ENCODE measurements at places on chromosomes 11 and 22.

- DNase-seq = no peak
These were observed 37.0 kb downstream of the GAB2 start for GRCh38 chr11:78380615-78381051.

GRCh38 chr11:67126986-67127385 lies 7.9 kb downstream of the KDM2A start:
- DNase-seq = no peak

DNA sequence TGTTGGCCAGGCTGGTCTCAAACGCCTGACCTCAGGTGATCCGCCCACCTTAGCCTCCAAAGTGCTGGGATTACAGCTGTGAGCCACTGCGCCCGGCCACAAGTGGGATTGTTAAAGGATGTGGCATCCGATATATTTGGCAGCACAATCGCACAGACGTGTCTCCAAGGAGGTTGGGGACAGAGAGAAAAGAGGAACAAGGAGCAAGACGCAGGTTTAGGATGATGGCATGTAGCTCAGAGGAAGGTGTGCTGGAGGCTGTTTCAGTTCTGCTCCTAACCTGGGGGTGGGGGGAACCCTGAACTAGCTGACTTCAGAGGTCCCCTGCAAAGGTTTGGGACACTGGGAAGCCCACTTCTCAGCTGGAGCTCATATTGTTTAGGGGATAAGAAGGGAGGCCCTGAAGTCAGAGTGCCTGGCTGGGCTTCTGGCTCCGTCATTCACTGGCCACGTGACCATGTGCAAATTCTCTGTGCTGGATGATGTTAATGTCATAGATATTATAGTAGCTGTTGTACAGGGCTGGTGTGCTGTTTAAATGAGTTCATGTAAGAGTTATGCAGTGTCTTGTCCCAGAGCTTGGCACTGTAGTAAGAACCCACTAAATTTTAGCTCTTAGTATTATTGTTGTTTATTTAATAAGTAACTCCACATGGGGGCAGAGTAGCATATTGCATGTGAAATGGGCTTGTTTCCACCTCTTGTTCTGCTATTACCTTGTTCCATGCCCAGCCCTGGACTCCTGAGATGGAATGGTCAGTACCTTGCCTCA lies 129.7 kb downstream of the ST3GAL4 start:
- DNase-seq = peak; percentile 54

- DNase-seq = no peak
These were observed 3.1 kb upstream of the IL10RA start for GRCh38 chr11:117983163-117983475.

DNA sequence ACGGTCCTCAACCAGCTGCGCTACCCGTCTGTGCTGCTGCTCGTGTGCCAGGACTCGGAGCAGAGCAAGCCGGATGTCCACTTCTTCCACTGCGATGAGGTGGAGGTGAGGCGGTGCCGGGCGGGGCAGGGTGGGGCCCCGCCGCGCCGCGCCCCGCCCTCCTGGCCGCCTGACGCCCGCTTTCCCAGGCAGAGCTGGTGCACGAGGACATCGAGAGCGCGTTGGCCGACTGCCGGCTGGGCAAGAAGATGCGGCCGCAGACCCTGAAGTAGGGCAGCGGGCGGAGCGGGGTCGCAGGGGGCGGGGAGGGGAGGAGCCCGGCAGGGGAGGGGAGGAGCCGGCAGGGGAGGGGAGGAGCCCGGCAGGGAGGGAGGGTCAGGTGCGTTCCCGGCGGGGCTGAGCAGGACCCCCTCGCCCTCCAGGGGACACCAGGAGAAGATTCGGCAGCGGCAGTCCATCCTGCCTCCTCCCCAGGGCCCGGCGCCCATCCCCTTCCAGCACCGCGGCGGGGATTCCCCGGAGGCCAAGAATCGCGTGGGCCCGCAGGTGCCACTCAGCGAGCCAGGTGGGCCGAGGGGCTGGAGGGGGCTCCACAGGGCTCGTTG lies 14.7 kb downstream of the EPS8L2 start:
- DNase-seq = peak; percentile 62

DNA sequence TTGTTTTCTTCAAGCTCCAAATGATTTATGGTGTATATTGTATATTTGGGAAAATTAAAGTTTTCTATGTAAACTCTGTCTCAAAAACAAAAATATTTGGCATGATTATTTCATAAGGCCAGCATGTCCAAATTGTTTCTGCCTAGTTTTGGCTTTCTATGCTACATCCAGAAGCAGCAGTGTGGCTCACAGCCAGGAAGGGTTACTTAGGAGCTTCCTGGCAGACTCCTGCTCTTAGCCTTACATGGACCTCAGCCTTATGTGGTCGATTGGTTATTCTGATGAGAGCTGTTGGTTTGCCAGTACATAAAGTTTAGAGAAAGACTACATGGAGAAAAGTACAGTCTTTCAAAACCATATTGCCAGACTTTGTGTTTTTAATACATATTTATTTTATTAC lies 297.7 kb upstream of the FAT3 start:
- no peak for DNase-seq

GRCh38 chr11:99015634-99016454 lies 4.9 kb upstream of the CNTN5 start:
- DNase-seq = peak; percentile 62

GRCh38 chr22:28207281-28208030 lies 288.4 kb upstream of the PITPNB start:
- DNase-seq = no peak

- DNase-seq = no peak
These were observed 35.1 kb downstream of the NRXN2 start for GRCh38 chr11:64687643-64688533.

GRCh38 chr22:21651521-21652009 lies 9.5 kb downstream of the SDF2L1 start:
- DNase-seq = no peak

DNA sequence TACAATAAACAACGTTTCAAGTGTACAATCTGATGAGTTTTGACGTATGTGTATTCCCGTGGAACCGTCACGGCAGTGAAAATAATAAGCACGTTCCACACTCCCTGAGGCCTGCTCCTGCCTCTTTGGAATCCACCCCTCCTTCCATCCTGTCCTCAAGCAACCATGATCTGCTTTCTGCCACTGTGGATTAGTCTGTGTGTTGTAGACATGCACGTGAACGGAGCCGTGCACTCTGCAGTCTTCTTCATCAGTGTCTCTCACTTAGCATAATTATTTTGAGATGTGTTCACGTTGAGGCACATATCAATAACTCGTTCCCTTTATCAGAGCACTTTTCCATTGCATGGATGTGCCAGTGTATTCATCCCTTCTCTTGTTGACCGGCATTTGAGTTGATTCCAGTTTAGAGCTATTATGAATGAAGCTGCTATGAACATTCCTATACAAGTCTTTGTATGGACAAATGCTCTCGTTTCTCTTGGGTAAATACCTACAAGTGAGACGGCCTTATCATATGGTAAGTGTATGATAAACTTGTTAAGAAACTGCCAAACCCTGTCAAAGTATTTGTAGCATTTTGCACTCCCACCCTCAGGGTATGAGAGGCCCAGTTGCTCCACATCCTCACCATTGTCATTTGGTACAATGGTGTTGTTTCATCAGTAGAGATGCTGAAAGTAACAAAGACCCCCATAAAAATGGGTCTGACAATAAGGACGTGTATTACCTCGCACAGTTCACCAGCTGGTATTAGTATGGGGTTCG lies 102.8 kb upstream of the CRYBB3 start:
- no peak for DNase-seq

- no peak for DNase-seq
These were observed 12.3 kb downstream of the TANGO2 start for GRCh38 chr22:20033045-20033706.

DNA sequence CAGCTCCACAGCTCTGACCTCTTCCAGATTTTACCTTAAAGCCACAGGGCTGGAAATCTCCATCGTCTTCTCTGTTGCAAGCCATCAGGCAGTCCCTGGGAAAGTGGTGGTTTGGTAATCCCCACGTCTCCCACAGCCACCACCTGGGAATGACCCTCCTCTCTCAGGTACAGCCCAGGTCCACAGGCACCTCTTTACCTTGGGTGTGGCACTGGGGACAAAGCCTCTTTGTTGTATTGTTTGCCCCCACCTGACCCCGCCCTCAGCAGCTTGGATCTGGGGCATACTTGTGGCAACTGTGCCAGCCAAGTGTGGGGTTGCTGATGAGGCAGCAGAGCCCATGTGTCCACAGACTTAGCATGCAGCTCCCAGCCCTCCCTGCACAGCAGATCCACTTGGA lies 77.6 kb downstream of the LRRC32 start:
- DNase-seq = no peak

DNA sequence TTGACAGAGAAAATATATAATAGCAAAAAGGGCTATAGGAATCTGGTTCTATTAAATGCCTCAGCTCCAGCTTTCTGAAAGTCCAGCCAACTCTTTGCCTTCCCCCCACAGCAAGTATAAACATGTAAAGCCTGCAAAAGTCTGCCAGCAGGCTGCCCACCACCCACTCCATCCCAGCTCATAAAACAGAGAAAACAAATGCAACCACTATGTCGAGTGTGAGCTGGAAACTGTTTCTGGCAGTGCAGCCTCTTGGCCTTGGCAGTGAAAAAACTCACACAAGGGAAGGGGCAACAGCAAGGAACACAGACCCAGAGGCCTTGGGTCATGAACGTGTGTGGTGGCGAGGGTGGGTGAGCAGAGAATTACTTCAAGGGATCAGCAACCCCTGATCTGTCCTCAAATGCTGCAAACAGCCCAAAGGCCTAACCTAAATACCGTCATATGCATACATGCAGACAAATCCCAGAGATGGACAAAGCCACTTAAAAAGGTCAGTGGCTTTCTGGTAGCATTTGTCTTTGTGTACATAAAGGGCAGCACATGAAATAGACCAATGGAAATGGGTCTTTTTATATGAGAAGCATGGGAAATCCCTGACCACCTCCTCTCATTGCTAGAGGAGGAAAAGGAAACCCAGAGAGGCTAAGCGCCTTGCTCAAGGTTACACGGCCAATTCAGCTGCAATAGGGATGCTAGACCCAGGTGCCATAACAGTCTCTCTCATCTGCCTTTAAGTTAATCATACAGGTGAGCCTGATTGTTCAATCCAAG lies 74.8 kb downstream of the NAT10 start:
- DNase-seq = no peak

- DNase-seq = no peak
These were observed 913.8 kb upstream of the CHORDC1 start for GRCh38 chr11:91136631-91137030.

GRCh38 chr11:67436459-67437081 lies 912 bp downstream of the PTPRCAP start:
- DNase-seq = no peak

DNA sequence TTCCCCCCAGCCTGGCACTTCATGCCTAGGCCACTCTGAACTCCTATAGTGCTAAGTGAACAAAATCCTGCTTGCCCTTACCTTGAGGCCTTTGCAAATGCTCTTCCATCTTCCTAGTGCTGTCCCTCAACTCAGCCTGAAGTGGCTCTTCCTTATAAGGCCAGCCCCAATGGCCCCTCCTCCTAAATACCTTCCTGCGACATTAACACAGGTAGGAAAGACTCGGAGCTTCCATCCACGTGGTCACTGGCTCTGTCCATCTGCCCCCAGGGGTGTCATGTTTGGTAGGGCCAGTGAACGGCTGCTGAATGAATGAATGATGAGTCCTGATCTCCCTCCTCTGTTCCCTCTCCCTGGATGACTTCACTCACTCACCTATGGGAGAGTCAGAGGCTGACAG lies 4.2 kb downstream of the PDE2A start:
- DNase-seq = peak; percentile 61

DNA sequence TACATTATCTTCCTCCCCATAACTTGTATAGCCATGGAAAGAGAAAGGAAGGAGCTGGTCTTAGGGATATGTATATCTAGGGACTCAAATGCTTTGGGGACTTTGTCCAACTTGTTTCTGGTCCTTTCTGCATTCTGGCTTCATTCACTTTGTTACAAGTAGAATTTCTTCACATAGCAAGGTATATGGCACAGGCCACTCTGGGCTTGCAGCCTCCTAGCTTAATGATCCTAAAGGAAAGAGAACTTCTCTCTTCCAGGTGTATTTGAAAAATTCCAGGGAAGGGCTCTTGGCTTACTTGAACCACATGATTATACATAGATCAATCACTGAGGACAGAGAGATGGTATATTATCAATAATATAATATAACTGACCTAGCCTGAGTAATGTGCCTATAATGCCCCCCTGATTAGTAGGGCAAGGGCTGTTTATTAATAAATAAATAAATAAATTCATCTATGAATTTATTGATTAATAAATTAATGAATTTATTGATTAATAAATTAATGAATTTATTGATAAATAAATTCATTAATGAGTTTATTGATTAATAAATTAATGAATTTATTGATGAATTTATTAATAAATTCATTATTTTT lies 48.2 kb upstream of the CEP295 start:
- no peak for DNase-seq

DNA sequence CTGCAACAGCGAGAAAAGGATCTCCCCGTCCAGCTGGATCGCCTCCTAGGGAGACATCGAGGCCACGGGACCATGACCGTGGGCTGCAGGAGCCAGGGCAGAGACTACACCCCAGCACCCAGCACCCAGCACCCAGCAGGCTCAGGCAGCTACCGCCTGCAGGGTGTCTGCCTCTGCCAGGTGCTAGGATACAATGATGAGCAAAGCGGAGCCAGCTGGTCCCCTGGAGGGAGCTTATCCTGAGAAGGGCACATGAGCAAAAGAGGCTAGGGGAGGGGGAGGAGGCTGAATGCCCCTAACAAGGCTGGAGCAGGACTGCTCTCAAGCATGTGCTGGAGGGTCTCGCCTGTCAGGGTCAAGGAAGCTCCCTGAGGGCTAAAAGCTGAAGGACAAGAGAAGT lies 4.8 kb upstream of the CASTOR1 start:
- no peak for DNase-seq

DNA sequence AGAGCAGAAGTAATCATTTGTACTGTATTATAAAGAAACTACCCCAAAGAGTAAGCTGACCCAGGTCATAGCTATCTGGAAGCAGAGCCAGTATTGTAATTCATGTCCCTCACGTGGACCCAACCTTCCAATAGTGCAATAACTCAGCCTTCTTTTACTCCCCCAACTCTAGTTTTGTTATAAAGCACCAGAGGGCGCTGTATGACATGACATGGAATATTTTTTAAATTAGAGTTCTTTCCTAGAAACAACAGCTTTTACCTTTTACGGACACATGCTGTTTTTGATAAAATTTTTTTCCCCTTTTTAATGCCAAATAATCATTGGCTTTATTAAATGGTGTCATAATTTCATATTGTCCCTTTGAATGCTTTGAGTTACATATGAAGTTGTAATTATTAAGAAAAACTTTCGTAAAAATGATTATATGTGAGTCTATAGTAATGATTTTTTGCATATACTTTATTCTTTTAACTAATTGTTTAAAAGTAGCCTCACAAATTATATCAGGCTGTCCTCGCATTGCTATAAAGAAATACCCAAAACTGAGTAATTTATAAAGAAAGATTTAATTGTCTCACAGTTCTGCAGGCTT lies 76.9 kb downstream of the DKK3 start:
- DNase-seq = peak; percentile 39

All from NCI-H526 treated with DMSO at 0.1 percent for 48 hours (cell line).